T-helper 9 cell (primary cell): ENCODE measurements at places on chromosomes 7 and 10.

GRCh38 chr7:144437370-144438191, 34.1 kb upstream of the NOBOX start:
- DNase-seq: peak; percentile 26

DNA sequence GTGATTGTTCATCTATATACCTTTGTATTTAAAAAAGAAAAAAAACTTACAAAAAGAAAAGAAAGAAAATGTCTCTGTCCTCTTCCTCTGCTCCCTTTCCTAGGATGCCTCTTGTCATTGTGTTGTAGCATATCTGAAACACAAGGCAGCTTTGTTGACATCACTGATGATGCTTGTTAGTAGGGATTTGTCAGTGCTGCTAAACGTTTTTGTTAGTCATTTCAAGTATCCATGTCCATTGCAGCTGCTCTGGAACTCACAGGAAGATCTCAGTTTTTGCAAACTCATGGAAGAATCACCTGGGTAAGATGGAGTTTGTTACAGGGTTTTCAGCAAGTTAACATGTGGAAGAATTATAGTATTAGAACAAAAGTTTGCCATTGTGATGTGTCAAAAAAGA, 123.6 kb downstream of the CCSER2 start:
- no peak for DNase-seq

DNA sequence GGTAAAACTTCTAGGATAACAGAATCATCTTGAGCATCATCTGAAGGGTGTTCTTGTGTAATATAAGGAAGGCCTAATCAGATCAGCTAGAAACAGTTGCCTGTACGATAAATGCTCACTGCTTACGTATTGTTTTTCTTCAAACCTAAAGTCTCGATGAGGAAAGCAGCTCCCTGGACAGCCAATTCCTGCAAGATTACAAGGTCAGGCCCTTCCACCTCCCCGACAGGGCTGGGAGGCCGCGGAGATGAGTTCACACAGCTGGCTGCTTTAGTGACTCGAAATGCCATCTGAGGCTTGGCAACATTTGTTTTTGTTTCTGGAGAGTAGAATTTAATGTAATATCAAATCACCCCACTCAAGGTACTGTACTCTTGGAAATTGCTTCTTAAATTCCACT, 95.1 kb upstream of the PFKP start:
- DNase-seq: no peak

GRCh38 chr10:63157845-63158624, 24.9 kb downstream of the NRBF2 start:
- peak; percentile 11 for DNase-seq

DNA sequence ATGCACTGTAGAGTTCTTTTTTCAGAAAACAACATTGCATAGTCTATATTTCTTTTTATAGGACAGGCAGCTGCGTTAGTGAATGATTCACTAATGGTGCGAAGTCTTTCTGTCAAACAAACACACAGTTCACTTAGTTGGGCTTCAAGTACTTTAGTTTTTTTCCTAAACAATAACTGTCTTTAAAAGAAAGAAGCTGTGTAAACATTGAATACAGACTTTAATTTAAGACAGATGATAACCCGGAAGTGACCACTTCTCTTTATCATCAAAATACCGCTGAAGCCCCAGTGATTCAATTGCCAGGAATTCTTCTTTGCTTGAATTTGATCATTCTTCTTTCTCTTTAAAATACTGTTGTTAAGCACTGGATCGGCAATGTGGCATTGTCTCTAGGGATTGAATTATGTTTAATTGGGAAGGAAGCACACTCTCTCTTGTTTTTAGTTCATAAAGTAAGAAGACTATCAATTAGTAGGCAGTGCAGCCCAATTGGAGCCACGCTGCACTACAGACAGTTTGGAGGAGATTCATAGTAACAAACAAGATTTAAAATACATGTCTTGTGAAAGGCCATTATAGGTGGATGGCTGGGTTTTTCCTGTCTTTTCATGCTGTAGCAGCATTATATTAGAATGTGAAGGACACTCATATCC, 30.4 kb downstream of the CNTNAP2 start:
- no peak for DNase-seq

- no peak for DNase-seq
Observed at GRCh38 chr7:28882869-28883470, 75.2 kb downstream of the TRIL start.

- DNase-seq: no peak
Observed at GRCh38 chr7:158411232-158411950, 176.2 kb downstream of the PTPRN2 start.

- no peak for DNase-seq
Observed at GRCh38 chr7:68147614-68148238, 1151.1 kb downstream of the TYW1 start.

DNA sequence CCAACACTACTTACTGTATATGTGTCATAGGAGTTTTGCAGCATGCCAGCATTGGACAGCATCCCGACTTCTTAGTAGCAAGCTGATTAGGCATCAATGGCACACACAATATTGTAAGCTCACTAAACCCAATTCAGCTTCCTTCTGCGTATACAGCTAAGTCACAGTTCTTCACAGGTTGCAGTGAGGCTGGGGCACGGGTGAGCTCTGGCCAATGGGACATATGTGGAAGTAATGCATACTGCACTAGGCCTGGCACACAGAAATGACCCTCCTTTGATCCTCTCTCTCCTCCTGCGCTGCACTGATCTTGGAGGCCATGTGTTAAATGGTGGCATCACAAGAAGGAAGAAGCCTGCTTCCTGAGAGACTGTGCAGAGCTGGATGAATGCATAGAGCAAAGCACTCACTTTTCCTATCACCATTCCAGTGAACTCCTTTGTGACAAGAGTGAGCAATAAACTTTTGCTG, 11.9 kb downstream of the RAB11FIP2 start:
- DNase-seq: no peak
